ENCODE measurements at places on chromosomes 2 and 18. TPM values are rescaled to one million over a fixed set of nuclear protein-coding genes. Genes with fewer than 3 reads are reported as not detected.

KLHL30 gene
- total RNA-seq, result 5.5 TPM

HOXD11 gene
- total RNA-seq, result 19.2 TPM

MAB21L4 gene
- not detected for total RNA-seq

MAP3K19 gene
- not detected for total RNA-seq

TRAPPC12 gene
- total RNA-seq, result 105 TPM

THSD7B gene
- 0.13 TPM for total RNA-seq

PRSS56 gene
- total RNA-seq, result not detected

MRPL19 gene
- 42.0 TPM for total RNA-seq

CYP27A1 gene
- total RNA-seq, result 26.1 TPM

SPEG gene
- 6.8 TPM for total RNA-seq

MC5R gene
- total RNA-seq, result not detected

MARCO gene
- not detected for total RNA-seq

NEU4 gene
- under 0.01 TPM for total RNA-seq

INHBB gene
- under 0.01 TPM for total RNA-seq

CCDC68 gene
- total RNA-seq, result 1.0 TPM

SCN2A gene
- total RNA-seq, result 0.89 TPM

ABCG8 gene
- total RNA-seq, result not detected

MRPL33 gene
- total RNA-seq, result 83.1 TPM

C2orf66 gene
- total RNA-seq, result not detected

FAP gene
- total RNA-seq, result 25.0 TPM

SLC9A4 gene
- not detected for total RNA-seq

DIPK1C gene
- total RNA-seq, result not detected

All from mesangial cell (primary cell).